Activated CD4-positive, alpha-beta memory T cell treated with anti-CD3 and anti-CD28 coated beads for 36 hours (primary cell): ENCODE measurements at places on chromosomes 4 and X. TPM values are rescaled to one million over a fixed set of nuclear protein-coding genes. Genes with fewer than 3 reads are reported as not detected.

DNA sequence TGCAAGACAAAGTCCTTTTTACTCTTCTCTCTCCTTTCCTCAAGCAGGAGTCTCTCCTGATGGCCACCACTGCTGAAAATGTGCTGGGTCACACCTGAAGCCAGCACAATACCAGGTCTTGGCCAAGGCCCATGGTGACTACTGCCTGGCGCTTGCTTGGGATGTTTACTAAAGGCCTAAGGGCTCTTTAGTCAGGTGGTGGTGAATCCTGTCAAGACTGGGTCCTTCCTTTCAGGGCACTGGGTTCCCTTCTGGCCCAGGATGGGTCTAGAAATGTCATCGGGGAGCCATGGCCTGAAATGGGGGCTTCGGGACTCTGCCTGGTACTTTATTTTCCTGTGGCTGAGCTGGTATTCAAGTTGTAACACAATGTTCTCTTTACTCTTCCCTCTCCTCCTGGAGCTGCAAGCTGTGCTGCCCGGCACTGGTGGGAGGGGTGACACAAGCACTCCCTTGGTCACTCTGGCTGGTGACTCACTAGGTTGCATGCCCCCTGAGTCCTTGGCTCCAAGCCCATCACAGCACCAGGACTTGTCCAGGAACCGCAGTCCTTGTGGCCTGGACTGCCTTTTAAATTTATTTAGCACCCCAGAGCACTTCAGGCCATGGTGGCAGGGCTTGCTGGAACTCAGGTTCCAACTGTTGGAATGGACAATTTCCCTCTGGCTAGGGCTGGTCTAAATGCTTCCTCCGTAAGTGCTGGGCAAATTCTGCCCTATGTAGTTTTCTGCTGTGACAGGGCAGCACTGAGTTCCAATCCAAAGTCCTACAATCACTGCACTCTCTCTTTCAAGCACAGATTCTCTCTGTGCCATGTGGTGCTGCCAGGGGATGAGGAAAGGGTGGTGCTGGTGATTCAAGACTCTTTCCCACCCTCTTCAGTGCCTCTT, 11.3 kb downstream of the ARL13A start:
- no peak for DNase-seq

DNA sequence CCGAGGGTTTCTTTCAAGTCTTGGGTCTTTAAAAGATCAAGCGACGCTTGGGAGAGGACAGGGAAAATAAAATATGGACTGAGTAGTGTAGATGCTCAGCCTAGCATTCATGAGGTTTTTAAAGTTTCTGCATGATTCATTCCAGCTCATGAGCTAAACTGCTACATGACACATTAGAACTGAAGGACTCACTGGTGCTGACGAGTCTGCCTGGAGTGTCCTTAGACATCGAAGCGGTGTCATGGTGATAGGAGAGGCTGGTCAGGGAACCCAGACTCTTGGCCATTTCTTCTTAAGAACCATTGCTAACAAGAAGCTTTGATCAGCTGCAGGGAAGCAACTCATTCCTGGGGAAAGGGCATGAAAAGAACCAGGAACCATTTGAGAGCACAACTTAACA, 158.6 kb downstream of the TRIML1 start:
- no peak for DNase-seq

DNA sequence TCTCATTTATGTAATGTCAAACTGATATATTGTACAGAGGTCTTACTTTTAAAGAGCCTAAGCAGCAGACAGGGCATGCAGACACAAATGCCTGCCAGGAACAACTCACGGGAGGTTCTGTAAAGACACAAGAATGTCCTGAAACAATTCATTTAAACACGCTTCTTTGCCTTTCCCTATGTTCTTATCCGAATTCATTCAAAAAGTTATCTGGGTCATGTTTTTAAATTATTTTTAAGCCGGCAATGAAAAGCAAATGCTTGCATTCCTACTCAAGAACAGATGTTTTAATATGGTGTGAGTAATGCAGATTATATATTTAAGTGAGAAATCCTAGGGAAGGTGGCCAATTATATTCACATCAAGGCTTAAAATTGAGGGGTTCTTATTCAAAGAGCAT, 192.6 kb downstream of the PDGFC start:
- no peak for DNase-seq

GRCh38 chr4:183852910-183853547, 52.1 kb upstream of the STOX2 start:
- no peak for DNase-seq

GRCh38 chr4:5921101-5921980, 28.5 kb upstream of the CRMP1 start:
- DNase-seq = no peak

DNA sequence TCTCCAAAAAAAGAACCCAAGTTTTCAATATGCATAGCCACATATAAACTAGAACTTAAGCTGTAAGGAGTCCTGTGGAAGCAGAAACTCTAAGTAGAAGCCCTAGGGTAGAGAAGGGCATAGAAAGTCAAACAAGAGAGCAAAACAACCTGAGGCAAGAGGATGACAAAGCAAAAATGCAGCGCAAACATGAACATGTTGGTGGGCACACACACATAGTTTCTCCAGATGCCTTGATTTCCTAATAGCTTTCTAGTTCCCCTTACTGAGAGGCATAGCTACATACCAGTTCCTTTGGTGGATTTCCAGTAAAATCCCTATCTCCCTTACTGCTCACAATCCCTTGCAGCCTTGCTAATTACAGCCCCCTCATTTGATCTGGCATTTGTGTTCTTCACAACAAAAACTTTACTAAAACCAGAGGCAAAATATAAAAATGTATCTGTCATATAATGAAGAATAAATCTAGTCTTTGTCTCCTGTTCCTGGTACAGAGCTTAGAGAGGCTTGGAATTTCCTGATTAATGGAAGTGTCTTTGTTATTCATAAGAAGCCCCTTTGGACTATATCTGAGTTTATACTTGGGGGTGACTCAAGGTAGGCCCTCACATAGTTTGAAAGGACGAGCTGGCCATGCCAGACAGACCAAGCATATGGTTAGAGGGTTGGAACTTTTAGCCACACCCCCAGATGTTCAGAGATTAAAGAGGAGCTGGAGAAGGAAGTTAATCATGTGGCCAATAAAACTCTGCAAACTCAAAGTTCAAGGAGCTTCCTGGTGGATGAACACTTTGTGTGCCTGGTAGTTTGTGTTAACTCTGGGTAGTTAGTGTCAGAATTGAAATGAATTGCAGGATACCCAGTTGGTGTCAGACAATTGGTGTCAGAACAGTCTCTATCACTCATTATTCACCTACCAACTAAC, 52.7 kb upstream of the ZCCHC13 start:
- DNase-seq = no peak

DNA sequence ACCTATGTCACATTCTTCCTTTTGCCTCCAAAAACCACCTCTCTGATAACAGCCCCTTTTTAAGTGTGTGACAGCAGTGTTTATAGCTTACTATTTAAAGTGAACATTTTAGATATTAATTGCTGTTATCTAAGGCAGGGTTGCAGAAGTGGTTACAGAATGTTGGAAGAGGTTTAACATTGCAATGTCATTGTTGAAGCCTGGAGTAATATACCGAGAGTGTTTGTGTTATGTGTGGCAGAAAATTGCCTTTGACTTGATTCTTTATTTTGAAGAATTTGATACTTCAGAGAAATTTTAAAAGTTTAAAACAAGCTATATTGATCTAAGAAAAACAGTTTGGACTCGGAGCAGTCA, 37.1 kb downstream of the SMARCAD1 start:
- DNase-seq = no peak

DNA sequence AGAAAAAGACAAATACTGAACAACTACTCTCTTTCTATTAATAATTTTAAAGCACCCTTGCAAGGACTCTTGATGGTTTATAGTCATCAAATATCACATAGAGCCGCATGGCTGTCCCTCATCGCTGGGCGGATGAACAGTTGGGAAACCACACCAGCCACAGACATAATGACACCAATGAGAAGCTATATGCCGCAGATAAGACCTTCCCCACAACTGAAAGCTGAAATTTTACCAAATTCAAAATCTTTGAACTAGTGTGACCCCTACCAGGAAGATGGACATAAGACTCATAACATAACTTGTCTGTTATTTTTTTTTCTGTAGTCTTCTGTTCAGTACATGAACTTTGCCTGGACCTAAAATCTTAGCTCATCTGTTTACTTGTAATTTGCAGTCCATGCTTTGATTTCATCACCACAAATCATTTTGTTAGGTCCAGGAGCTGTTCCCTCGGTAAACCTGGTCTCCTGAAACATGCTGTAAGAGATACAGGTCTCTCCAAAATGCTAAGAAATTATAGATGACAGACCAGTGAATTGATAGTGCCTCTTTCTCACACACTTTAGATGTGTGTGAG, 157.3 kb upstream of the RAPGEF2 start:
- DNase-seq = no peak

DNA sequence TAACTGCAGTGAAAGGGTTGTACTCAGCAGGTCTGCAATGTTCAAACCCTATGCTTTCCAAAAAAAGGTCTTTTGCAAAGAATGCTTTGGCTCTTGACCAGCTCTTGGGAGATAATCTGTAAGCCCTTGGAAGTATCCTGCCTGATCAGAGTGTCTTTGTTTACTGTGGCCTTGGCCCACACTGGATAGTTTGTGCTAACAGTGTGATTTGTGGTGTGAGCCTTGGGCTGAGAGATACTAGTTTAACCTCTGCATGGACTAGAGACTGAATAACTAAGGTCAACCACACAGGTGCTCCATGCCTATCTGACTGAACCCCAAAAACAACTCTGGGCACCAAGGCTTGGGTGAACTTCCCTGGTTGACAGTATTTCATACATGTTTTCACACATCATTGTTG, 3.6 kb upstream of the MAGED1 start:
- no peak for DNase-seq

- no peak for DNase-seq
Measured at GRCh38 chr4:146098397-146098796, 77.1 kb upstream of the LSM6 start.

- DNase-seq = peak; percentile 35
Measured at GRCh38 chr4:7831858-7832730, 107.6 kb downstream of the AFAP1 start.

DNA sequence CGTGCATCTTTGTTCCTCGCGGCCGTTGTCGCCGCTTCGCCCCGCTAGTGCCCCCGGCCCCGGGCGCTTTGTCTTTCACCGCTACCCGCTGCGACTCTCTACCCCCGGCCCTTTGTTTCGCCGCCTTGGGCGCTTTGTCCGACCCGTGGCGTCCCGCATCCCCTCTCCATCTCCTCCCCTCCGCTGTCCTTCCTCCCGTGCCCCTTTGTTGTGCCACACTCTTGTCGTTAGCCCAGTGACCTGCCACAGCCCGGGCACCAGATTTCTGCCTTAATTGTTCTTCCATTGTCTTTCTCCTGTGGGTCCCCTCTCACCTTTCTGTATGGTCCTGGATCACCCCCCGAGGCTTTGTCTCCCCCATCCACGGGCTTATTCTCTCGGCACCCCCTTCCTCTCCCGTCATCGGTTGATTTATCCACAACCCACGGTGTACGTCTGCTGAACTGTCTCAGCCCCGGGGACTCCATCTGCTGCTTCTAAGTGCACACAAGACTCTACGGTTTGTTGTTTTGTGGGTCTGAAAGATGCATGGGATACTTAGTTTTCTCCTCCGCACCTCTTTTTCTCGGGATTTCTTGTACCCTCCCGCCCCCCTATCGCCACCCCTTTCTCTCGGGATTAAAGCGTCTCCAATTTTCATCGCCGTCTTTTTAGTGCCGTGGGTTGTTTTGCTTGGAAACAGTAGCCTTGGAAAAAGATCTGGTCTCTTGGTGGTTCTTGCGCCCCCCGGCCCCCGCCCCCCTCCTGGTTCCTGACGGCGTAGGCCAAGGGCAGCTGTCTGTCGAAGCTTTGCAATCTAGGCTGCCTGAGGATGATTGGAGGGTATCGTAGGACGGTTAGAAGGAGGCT, 783 bp downstream of the RBPJ start:
- DNase-seq = peak; percentile 53

DNA sequence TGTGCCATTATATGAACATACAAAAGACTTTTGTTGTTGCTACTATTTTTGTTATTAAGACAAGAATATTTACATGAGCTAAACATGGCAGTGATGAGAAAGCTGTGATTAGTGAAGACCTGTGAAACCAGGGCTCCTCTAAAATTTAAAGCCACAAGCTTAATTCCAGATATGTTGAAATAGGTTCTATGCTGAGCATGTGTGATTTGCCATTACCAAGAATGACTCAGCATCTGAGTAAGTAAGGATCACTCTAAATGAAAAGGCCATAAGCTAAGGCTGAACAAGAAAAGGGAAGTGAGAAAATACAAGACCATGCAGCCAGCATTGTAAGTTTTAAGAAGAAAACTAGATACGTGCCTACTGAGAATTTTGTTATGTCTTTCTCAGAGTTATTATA, 75.9 kb upstream of the CAMK2D start:
- no peak for DNase-seq

DNA sequence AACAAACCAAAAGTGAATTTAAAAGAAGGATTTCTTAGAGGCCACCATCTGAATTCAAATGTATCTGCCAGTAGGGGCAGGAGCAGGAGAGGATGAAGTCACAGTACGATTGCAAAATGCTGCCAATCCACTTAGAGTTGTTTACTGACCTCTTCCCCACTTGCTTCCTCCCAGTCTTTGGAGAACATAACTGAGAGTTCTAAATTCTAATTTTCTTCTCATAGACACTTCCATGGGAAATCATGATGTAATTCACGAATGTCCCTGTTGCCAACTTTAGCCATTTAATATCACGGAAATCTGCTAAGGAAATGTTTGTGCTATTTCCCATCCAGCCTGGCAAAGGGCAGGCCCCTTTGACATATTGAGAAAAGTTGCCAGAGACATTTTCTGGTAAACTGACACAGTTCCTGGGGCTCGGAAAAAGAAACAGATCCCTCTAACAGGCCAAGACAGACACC, 33.6 kb upstream of the NOCT start:
- DNase-seq = no peak

- DNase-seq = no peak
Measured at GRCh38 chrX:110293658-110294057, 24.2 kb downstream of the AMMECR1 start.

DNA sequence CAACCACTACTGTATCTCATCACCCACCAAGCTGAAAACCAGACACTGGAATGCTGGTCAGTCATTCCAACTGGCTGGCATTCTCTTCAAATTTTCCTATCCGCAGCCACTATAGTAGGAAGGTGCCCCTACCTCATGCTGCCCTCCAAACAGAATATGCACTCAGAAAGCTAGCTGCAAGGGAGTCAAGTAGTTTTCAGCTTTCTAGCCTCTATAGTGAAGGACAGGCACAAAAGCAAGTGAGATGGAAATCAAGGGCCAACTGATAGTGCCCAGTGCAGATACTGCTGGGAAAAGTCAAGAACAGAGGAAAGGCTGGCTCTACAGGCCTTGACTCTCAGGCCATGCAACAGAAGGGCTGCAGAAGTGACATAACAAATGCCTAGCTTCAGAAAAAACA, 47.2 kb downstream of the BCOR start:
- DNase-seq = no peak

- DNase-seq = no peak
Measured at GRCh38 chr4:13201241-13201640, 282.9 kb downstream of the RAB28 start.

The RS1 gene
- total RNA-seq = not detected

The NPNT gene
- not detected for total RNA-seq

The TMSB15C gene
- total RNA-seq = 1.6 TPM

The EVC gene
- 1.7 TPM for total RNA-seq

The RAB33B gene
- total RNA-seq = 5.7 TPM

The JCHAIN gene
- total RNA-seq = not detected
